ENCODE measurements at places on chromosomes 12 and 14.

GRCh38 chr12:116244474-116245090 lies 32.9 kb downstream of the MED13L start:
- DNase-seq = no peak

GRCh38 chr12:126210448-126210847 lies 1145.2 kb downstream of the AACS start:
- no peak for DNase-seq

DNA sequence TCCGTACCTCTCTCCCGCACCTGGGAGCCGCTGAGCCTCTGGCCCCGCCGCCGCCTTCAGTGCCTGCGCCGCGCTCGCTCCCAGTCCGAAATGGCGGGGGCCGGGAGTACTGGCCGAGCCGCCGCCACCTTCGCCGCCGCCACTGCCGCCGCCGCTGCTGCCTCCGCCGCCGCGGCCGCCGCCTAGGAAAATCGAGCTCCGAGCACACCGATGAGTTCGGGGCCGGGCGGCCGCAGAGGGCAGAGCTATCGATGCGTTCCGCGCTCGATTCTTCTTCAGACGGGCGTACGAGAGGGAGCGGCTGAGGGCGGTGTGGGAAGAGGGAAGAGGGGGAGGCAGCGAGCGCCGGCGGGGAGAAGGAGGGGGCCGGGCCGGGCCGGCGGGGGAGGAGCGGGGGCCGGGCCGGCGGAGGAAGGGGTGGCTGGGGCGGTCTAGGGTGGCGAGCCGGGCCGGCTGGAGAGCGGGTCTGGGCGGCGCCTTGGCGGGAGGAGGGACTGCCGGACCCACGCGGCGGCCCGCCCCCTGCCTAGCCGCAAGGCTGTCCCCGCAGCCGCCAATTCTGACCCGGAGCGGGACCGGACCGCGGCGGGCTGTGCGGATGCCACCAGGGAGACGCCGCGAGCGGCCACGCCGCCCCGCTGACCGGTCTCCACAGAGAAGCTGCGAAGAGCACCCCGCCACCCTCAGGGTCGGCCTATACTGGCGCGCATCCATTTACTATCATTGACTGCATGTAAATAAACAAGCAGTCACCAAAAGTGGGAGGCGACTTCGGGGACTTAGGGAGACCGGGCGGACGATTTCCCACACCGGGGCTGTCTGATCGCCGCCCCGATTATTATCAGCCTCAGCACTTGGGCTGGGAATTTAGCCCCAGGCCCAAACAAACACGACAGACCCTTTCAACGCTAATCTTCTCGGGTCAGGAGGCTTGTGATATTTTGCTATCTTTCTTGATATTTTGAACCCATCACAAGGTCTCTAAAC lies at the start of gene KRAS:
Gene KRAS (minus strand): TSS at position 186 of the 987 bp plus-strand sequence.
- peak; percentile 98 for DNase-seq

GRCh38 chr12:109949089-109949488 lies 47.1 kb downstream of the GIT2 start:
- peak; percentile 74 for DNase-seq

DNA sequence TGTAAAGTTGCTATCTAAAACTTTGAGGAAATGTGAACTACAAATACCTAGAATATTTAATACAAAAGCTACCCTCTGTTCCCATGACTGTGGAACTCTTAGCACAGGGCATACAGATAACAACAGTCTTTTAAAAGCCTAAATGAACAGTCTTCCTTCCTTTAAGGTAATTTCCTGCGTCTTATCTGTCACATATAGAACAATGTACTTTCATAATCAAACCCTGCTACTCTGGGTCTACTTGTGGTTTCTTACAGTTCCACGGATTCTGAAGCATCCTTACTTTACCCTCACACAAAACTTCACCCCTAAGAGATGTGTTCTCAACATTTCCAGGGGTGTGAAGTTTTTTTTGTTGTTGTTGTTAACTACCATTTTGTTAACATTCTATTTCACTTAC lies 5.1 kb downstream of the PKP2 start:
- DNase-seq = no peak

DNA sequence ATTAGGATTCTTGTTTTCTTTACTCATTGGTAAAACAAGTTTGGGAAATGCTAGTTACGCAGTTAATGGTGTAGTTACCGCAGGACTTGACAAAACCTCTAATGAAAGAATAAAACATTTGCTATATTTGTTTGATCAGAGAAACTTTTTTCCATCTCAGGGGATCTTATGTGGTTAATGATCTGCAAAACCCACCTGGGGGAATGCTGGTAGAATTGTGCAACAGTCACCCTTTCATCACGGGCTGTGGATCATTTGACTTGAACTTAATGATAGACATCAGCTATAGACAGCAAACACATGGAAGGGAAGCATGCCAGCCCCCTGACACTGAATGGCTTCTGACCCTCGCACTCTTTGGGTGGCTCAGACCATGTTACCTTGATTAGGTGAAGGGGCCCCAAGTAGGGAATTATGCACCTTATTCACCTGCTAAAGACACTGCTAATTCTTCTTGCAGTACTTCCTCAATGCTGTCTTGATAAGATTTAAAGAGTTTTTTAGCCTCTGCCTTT lies 84.2 kb downstream of the PDE3A start:
- no peak for DNase-seq

- DNase-seq = peak; percentile 31
Measured at GRCh38 chr14:53651096-53651740, 305.4 kb downstream of the BMP4 start.

- peak; percentile 2 for DNase-seq
Measured at GRCh38 chr12:38386205-38386985, 69.8 kb downstream of the ALG10B start.

- DNase-seq = no peak
Measured at GRCh38 chr12:32483993-32484392, 84.6 kb downstream of the FGD4 start.

- DNase-seq = no peak
Measured at GRCh38 chr14:54665946-54666345, 99.0 kb downstream of the SAMD4A start.

GRCh38 chr12:84336231-84336630 lies 576.4 kb downstream of the SLC6A15 start:
- no peak for DNase-seq

DNA sequence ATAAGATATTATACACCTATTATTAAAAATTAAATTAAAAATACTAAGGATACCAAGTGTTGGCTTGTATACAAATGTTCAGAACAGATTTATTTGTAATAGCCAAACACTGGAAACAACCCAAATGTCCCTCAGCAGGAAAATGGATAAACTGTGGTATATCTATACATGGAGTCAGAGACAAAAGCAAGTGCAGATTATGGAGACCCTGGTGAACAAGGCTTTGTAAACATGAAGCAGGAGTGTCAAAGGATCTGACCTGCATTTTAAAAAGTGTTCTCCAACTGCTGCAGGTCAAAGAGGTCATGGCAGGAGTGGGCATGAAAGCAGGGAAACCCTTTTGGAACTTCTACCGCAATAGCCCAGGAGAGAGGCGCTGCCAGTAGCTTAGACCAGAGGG lies 181.6 kb downstream of the STXBP6 start:
- DNase-seq = no peak

DNA sequence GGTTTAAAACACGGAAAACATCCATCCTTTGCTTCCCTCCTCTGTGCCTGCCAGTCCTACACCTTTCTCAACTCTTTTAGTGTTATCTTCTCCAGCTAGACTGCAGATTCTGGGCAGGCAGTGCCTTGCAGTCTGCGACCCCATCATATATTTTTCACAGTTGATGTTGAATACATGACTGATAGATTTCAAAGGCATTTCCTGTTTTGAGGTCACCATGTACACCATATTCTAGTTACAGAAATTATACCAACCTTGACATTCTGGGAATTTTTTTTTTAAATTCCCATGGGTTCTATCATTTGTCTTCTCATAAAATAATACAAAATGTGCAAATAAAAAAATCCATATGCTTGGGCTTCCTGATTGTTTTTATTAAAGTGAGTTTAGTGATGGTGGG lies 16.6 kb downstream of the SOCS2 start:
- no peak for DNase-seq

GRCh38 chr12:64752833-64753238 lies 6.4 kb downstream of the GNS start:
- DNase-seq = peak; percentile 20

DNA sequence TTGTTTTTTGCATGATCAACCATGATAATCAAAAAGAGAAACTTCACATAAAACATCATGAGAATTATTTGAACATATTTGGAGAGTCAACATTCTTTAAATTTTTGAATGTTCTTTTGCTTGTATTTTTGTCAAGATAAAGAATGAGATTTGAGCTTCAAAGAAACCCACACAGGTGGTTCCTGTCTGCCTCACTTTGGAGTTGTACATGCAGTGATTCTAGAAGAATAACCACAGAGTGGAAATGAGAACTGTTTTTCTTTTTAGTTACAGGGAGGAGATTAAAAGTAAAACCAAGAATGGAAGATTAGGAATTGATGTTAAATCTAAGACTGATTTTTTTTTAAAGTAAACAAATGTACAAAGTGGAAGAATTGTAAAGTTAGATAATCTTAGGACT lies 2.3 kb upstream of the ZNF705A start:
- DNase-seq = no peak

DNA sequence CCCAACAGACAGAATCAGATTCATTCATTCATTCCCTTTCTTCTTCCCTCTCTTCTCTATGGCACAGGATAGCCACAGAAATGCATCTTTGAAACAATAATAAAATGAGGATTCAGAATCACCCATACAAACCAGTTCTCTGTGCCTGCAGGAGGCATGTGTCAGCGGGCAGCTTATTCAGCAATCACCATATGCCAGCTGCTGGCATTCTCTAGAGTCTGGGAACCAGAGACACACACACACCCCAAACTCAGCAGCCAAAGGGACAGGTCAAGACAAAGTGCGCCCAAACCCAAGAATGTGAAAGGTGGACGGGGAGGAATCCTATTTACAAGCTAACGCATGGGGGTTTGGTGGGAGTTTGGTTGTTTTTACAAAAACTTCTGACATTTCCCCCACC lies 14.1 kb downstream of the ARF3 start:
- no peak for DNase-seq

DNA sequence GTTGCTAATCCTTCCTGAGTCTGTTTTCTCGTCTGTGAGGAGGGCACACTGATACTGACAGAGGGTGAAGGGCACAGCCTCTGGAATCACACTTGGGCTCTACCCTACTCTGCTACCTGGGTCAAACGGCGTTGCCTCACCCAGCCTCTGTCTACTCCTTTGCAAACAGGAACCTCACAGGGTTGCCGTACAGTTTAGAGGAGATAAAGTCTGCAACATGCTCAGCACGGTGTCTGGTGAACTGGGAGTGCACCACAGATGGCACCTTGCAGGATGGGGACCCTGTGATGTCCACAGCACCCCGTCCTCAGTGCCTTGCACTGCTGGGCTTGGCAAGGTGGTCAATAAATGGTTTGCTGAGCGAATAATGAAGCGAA lies 38.3 kb downstream of the TESC start:
- DNase-seq = no peak

GRCh38 chr14:102238131-102238530 lies 66.8 kb downstream of the MOK start:
- no peak for DNase-seq

- DNase-seq = no peak
Measured at GRCh38 chr12:101962486-101962885, 85.1 kb downstream of the DRAM1 start.

GRCh38 chr12:12210416-12210815 lies 56.4 kb downstream of the LRP6 start:
- no peak for DNase-seq

Data from muscle of back (tissue), 13 donors.